Right ventricle myocardium superior (tissue), 1 donor: ENCODE measurements at places on chromosomes 16 and 17. TPM values are rescaled to one million over a fixed set of nuclear protein-coding genes. Genes with fewer than 3 reads are reported as not detected.

GRCh38 chr17:3852561-3852960 is 6.5 kb upstream of the NCBP3 start:
- DNase-seq: no peak

GRCh38 chr16:25625620-25626019 is 66.1 kb upstream of the HS3ST4 start:
- DNase-seq: no peak

DNA sequence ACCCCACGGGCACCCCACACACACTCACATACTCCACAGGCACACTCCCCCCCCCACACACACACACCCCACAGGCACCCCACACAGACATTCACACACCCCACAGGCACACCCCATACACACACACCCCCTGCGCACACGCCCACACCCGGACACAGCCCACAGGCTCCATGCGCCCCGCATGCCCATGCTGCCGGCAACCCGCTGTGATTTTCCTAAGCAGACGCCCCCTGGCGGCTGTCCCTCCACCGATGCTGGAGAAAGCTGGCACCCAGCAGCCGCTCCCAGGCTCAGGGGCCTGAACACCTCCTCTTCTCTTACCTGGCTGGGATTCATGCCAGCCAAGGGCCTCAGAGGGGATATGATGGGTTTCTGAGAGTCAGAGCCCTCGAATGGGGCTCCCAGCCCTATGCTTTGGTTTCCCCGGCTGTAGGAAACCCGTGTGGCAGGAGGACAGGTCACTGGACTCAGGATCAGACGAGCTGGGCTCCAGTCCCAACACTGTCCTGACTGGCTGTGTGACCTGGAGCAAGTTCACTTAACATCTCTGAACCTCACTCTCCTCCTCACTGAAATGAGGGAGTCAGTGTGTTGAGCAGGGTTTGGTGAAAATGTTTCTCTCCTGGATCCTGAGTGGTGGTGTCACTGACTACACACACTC is 19.6 kb upstream of the TNFRSF13B start:
- peak; percentile 94 for DNase-seq

GRCh38 chr17:71902894-71903506 is 217.8 kb upstream of the SOX9 start:
- no peak for DNase-seq

- no peak for DNase-seq
Observed at GRCh38 chr17:81103379-81103778, 61.9 kb upstream of the PVALEF start.

GRCh38 chr17:47736501-47737495 is 3.8 kb downstream of the TBX21 start:
- DNase-seq: no peak

GRCh38 chr16:46972429-46973206 is 856 bp downstream of the DNAJA2 start:
- DNase-seq: peak; percentile 55

- no peak for DNase-seq
Observed at GRCh38 chr16:58730724-58731370, 3.3 kb downstream of the GOT2 start.

DNA sequence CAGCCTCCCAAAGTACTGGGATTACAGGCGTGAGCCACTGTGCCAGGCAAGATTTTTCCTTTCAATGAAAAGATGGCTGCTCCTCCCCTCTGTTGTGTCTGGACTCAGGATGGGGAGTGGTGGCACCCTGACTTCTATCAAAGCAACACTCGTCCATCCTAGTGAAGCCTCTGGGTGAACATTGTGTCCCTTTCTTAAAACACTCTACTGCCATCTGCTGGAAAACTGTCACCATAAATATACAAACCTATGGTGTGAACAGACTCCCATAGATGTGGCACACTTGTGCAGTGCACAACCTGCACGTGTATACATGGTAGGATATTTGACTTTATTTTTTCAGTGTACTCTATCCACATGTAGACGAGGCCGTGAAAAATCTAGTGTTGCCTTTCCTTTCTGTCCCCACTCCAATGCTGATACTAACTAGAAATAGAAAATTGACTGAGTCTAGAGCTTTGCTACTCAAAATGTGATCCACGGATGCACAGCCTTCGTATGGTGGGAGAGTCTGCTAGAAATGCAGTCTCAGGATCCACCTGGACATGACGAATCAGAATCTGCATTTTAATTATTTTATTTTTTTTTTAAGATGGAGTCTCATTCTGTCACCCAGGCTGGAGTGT is 55.9 kb upstream of the PLCG2 start:
- DNase-seq: no peak

DNA sequence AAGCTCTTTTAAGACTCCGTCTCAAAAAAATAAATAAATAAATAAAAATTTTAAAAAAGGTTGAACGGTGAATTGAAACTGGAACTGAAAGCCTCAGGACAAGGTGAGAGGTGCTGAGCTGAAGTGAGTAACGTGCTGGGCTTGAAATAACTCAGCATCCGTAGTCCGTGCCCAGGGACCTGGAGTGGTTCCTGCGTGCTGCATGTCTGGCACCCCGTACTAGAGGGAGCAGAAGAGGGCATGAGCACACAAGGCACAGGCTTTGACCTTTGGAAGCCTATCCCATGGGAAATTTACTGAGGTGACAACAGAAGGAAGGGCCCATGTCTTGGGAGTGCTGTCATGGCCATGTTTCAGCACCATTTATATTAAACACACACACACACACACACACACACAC is 4.5 kb upstream of the MEIOB start:
- DNase-seq: no peak

DNA sequence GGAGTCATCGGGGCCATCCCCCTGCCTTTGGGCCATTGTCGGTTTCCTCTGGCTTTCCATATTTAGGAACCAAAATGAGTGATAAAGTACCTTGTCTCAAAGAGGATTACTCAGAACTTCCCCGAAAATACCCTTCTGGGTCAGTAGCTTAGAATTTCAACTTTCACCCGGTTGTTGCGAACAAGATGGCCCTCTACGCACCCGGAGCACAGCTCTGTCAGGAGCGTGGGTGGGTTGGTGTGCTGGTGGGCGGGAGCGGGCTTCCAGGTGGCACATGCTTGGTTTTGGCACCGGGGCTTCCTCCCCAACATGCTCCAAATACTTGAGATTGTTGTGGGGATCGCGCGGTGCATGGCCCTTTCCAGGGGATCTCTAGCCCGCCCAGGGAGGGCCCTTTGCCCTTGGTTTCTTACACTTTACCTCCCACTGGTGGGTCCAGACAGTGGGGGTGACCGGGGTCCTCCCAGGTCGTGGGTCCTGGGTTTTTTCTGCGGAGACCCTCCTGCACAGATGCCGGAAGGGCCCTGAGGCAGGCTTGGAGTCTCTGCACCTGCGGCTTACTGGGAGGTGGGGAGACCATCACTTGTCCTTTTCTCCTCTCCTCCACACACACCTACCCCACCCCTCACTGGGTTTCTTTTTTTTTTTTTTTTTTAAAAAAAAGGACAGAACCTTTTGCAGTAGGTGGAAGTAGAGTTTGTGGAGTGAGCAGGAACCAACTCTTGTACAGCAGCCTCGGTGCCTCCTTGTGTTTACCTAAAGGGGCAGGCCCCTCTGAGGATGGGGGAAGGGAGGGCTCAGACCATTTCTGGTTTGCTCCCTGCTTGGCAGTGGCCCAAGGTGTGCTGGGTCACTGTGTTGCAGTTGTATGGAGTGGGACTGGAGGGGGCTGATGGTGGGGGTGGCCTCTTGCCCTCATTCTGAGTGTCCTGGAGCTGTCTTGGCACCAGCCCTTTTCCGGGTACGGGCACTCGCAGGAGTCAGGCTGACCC is 142.1 kb downstream of the SEC14L1 start:
- no peak for DNase-seq

DNA sequence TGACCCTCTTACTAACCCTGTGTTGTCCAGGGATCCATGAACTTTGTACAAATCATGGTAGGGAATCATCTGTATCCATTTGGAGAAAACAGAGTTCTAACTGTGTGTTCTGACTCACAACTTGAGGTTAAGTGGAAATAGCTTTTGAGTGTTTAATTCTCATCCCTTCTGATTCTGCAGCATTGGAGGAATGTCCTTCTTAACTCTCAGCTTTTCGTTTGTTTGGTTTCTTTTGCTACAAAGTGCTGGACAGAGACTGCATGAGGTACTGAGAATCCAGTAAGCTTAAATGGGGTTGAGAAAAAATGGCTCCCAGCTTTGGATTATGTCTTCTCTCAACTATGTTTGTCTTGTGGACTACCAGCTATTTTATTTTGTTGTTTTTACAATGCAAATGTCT is 352.1 kb upstream of the KIF2B start:
- no peak for DNase-seq

DNA sequence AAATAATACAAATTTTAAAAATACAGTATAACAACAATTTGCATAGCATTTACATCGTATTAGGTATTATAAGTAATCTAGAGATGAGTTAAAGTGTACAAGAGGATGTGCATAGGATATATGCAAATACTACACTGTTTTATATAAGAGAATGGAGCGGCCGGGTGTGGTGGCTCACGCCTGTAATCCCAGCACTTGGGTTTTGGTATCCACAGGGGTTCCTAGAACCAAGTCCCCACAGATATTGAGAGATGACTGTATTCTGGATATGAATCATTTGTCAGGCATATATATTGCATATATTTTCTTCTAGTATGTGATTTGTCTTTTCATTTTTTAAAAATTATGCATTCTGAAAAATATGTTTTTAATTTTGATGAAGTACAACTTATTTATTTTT is 77.5 kb upstream of the MSI2 start:
- no peak for DNase-seq

DNA sequence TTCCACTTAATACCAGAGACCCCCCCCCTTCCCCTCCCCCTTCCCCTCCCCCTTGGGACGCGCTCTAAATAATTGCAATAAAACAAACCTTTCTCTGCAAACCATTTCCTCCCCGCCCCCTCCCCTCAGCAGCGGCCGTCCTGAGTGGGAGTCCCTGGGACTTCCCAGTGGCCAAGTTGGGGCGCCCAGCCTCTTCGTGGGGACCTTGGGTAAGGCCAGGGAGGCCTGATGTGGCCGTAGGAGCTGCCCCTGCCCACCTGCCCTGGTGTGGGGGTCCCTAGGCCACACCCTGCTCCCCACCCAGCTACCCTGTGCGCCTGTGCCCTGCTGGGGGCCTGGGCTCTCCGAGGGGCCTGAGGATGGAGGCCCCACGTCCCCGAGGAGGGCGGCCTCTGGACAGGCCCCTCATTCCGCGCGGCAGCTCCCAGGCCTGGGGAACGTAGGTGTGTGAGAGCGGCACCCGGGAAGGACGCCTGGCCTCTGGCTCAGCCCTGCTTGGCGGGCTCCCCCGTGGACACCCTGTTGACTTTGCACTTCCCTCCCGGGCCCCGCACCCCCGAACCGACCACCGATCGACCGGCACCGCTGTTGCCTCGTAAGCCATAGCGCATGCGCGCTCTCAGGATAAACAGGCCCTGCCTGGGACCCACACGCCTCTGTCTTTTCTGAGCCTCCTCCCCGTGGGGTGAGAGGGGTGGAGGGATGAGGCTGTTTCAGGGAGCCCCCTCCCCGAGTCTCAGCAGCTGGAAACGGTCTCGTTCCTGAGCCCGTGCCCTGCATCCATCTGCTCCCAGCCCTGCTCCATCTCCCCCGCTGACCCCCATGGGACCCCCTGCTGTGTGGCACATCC is 9.0 kb downstream of the NTHL1 start:
- peak; percentile 71 for DNase-seq

- no peak for DNase-seq
Observed at GRCh38 chr16:72896485-72897118, 151.3 kb downstream of the ZFHX3 start.

DNA sequence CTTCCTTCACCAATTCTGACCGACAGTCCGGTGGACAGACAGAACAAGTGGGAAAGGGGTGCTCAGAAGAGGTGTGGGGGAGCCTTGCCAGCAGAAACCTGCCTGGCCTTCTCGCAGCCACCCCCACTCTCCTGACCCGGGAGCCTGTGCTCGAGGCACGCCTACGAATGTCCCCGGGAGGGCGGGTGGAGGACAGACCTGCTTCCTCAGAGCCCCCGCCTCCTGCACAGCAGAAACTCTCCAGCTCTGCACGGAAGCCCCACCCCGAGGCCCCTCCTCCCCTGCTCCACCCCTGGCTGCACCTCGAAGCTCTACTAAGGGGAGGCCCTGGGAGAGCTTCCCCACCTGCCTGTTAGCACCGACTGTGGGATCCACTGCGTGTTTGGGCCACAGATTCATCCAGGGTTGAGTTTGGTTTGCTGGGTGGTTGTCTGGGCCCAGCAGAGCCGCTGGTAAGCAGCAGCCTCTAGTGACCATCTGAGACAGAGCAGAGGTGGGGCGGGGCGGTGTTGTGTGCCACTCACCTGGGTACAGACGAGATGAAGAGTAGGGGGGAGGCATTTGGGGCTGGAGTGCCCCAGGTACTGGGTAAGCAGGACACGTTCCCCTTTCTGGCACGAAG is 6.2 kb downstream of the TAF1C start:
- DNase-seq: peak; percentile 62

DNA sequence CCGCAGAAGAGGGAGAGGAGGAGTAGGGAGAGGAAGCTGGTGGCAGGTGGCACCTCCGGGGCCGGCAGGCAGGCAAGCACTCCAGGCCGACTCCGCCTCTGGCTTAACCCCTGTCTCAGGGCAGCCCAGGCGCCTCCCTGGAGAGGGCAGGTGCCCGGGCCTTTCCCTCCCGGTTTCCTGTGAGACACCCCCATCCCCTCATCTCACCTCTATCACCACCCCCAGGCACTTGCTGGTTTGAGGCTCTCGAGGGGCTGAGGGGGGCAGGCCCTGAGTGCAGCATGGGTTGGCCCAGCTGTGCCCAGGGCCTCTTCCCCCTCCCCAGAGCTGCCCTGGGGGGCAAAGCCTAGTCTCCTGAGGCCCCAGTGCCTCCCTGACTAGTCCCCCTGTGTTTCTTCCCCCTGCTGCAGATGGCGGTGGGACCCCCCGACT is 6.0 kb downstream of the DOC2A start:
- DNase-seq: peak; percentile 32

- no peak for DNase-seq
Observed at GRCh38 chr17:34368946-34369500, 6.0 kb upstream of the CCL1 start.

- DNase-seq: no peak
Observed at GRCh38 chr16:20866801-20867200, 33.4 kb downstream of the DCUN1D3 start.

GRCh38 chr16:68833251-68833650 is 10.1 kb upstream of the TANGO6 start:
- no peak for DNase-seq

- DNase-seq: peak; percentile 87
Observed at GRCh38 chr17:39197380-39198185, at the start of gene CACNB1. CACNB1 (minus strand) TSS chr17:39197669; CDS start chr17:39197495, 174 bp downstream.

- DNase-seq: no peak
Observed at GRCh38 chr17:83004791-83005380, 74.5 kb upstream of the METRNL start.

GRCh38 chr17:41680426-41681040 is 8.2 kb upstream of the EIF1 start:
- no peak for DNase-seq

GRCh38 chr17:6596941-6597340 is 40.6 kb upstream of the PITPNM3 start:
- no peak for DNase-seq

Gene CHST5
- total RNA-seq: 0.22 TPM

Gene DCXR
- total RNA-seq: 178 TPM

Gene TPSG1
- 0.19 TPM for total RNA-seq

Gene C16orf92
- not detected for total RNA-seq

Gene KLHL10
- not detected for total RNA-seq

Gene HSPB9
- total RNA-seq: 0.11 TPM

Gene MYLK3
- total RNA-seq: 304 TPM

Gene MFAP4
- 42.9 TPM for total RNA-seq

Gene COL1A1
- total RNA-seq: 28.1 TPM
